Hippocampal formation (tissue), 2 donors: ENCODE measurements at places on chromosomes 11 and 22.

GRCh38 chr11:6110011-6110410 lies 2.5 kb downstream of the OR56B4 start:
- no peak for DNase-seq

DNA sequence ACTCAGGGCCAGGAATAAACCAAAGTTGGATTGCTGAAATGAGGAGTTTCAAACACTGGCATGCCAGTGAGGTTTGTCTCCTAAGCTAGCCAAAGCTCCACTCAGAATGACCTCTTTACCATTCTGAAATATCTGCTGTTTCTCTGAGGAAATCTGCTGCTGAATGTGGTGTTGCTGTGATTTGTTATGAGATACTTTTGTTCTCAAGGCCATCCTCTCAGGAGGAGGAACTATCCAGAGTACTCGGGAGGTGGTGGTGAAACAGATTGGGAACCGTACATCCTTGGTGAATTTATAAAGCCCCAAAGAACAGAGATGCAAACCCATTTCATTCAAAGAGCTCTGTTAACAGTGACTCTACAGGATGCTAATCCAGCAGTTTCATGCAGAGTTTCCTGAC lies 50.5 kb downstream of the BDNF start:
- DNase-seq: no peak

- no peak for DNase-seq
Measured at GRCh38 chr11:126474220-126474619, 118.7 kb downstream of the ST3GAL4 start.

- no peak for DNase-seq
Measured at GRCh38 chr11:57274904-57275498, 38.0 kb upstream of the APLNR start.

DNA sequence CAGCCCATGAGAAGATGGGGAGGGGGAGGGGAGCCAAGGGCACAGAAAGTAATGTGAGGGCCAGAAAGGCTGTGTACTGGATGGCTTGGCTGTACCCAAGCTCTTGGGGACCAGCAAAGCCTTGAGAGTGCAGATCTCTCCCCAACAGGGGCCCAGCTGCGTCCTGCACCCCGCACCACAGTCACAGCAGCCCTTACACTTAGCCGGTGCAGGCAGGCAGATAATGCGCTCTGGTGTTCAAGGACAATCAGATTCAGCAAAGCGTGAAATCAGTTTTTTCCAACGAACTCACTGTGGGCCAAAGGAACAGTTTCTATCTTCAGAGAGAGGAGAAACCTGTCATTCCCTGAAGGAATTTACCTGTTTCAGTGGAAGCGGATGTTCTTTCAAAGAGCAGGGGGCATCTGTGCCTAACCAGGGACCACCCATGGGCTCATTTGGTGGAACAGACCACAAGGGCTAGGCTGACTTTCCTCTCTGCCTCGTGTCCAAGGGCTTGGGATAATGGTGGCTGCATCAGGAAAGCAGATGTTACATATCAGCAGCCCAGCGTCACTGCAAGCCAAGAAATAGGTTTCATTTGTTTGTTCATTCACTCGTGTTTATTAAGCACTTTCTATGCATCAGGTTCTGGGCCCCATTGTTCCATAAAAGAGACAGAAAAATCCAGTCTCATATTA lies 81.2 kb upstream of the SPON1 start:
- DNase-seq: no peak

DNA sequence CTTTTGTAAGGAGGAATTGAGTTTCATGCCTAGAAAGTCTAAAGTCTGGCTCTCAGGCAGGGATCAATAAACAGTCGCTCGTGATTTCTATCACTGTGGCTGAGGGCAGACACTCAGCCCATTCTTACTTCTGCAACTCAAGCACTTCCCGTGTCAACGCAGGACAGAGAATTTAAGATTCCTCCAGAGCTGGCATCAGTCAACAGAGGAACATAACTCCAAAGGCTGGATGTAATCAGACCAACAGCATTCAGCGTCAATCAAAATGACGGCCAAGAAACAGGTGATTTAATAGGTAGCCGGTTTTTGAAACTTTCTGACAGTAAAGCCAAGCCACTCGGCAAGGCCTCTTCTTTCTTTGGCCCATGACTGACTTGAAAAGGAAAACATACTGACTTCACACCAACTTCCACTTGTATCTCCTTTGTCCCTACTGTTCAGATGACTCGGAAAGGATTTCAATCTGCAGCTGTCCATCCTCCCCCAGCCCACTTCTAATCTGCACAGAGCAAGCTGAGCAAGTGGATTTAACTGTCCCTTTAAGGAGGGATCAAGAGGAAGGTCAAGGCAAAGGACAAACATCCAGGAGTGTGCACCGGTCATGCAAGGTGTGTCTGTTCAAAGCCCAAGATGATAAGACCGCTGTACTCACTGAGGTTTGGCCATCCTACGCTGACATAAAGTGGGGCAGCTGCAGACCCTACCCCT lies 9.5 kb downstream of the VPS37C start:
- DNase-seq: no peak

DNA sequence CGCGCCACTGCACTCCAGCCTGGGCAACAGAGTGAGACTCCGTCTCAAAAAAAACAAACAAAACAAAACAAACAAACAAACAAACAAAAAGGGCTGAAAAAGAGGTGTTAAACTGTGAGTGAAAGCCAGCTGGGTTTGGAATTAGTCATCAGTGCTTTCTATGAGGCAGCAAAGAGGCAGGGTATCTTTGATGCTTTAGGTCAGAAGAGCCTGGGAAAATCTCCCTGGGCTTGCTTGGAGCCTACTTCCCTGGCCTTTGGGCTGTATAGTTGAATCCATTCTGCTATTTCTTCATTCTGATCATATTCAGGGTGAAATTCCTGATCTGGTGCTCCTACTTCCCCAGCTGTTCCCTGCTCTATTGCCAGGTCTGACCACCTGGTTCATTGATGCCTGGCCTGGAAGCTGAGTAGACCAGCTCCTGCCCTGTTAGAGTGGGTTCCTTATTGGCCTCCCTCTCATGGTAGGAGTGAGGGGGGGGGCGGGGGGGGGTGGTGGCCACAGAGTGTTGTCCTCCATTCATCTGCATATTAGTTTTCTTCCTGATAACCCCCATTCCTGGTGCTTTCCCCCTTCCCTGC lies 65.6 kb downstream of the INSC start:
- DNase-seq: no peak

DNA sequence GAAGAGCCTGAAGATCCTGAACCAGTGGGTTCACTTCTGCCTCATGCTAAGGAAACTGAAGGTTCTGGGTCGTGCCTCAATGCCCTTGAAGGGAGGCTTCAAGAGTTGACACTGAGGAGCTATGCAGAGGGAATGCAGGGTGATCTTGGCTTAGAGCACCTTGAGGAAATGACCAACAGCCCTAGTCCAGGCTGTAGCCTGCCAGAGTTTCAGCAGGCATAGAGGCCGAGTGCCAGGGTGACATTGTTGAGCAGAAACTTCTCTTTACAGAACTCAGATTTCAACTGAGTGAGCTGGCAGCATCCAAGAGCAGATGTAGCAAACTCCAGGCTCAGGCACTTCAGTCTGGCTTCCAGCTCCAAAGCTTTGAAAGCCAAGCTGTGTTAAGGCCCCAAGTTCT lies 23.1 kb upstream of the CAPRIN1 start:
- peak; percentile 45 for DNase-seq

GRCh38 chr22:40720538-40721256 lies 41.4 kb downstream of the MCHR1 start:
- no peak for DNase-seq

GRCh38 chr22:36144886-36145541 lies 15.5 kb downstream of the APOL3 start:
- peak; percentile 23 for DNase-seq

GRCh38 chr11:116184763-116185162 lies 588.0 kb downstream of the BUD13 start:
- no peak for DNase-seq

DNA sequence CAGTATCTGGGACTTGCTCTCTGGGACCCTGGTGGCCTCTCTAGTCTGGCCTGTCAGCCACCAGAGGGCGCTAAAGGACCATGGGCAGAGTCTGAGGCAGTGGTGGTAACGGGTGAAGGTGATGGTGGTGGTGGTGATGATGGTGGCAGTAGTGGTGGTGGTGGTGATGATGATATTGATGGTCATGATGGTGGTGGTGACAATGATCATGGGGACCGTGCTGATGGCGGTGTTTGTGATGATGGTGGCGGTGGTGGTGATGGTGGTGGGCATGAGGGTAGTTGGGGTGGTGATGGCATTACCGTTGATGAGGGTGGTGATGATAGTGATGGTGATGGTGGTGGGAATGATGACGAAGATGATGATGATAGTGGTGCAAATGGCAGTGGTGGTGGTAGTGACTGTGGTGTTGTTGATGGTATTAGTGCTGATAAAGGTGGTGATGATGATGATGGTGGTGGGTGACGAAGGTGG lies 16.0 kb downstream of the TRPM5 start:
- DNase-seq: peak; percentile 55

DNA sequence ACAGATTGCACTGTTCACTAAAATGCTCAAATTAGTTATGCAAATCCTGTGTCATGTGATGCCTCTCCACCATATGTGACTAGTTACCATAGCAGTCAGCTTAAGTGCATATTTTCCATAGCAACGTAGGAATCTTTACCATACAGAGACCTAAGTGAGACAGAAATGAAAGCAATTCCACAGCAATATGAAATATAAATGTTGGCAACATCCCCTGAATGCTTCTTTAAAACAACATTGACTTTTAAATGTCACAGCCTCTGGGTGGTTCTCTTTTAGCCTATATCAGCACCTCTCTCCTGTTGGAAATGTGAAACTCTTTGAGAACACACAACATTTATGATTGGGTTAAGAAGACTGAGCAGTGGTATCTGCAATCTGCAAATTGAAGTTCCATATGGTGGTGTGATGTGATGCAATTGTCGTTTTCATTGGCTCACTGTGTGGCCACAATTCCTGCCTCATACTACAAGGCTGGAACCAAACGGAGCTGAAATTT lies 814.6 kb downstream of the DLG2 start:
- DNase-seq: peak; percentile 33

DNA sequence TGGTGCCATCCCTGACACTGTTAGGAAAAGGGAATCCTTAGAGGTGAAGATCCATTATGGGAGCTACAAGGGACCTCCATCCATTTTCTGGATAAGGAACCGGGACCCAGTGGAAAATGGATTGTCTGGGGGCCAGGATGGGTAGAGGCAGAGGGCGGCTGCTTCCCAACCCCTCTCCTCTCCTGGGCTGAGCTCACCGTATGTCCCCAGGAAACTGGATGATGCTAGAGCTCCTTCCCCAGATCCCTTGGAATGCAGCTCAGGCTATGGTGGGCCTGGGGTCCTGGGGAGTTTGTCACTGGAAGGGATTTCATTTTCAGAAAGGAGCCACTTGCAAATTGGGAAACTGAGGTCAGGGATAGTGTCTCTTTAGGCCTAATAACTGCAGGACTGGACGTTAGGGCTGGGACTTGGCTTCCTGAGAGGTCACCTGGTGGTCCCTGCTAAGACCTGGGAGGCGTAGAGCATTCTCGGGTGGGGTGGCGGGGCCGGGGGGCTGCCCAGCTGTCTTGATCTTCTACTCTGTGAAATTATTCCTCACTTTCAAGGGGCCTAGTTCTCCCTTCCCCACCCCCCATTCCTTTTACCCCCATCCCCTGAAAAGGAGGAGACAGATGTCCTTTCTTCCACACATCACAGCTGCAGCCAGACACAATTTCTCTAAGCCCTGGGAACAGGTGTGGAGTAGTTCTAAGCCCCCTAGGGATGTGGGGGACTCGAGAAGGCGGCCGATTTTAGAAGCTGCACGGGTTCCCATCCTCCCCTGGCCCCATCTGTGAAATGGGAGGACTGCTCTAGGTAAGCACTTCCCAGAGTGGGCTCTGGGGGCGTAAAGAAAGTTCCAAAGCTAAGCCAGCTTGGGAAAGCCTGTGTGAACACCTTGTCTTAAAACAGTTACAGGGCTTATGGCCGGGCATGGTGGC lies 99.8 kb downstream of the PKNOX2 start:
- no peak for DNase-seq

DNA sequence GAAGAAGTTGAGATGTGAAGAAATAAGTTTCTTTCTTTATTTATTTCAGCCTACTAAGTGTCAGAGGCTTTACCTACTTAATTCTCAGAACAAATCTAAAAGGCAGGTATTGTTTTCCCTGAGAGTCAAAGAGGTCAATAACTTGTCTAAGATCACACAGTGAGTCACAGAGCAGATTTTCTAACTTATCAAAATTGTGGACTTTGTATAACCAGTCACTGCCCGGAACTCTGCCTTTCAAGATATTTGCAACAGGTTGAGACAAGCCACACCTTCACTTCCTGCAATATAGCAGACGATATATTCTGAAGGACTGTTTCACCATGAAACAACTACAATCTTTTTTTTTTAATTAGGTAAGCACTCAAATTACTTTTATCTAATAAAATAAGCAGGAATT lies 10.5 kb upstream of the MMP3 start:
- DNase-seq: no peak

DNA sequence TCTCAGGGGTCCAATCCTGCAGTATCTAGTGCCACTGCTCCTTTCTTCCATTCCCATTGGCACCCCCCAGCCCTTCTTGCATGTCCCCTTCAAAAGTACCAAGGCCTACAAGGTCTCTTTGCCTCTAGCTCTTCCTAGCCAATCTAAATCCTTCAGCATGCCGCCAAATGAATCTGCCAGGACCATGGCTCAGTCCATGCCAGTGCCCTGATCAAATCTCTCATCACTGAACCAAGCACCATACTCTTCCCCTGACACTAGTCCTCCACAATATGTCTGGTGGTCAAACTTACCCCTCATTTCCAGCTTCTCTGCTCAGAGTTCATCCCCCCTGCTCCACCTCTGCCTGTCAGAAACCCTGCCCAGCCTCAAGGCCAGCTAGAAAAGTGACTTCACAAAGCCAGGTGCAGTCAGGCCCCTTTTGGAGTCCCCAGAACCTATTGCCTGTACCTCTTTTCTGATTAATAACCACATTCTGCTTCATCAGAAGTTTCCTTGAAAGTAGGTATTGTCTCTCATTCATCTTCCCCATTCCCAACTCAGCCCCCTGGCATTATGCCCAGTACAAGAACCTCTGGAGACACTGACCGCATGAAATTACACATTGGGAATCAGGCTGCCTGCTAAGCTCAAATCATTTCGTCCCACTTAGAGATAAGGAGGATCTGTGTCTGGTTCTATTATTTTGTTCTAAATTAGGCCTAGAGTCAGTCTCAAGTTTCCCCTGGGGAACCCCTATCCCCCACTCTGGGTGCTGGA lies 11.4 kb downstream of the FEN1 start:
- no peak for DNase-seq

DNA sequence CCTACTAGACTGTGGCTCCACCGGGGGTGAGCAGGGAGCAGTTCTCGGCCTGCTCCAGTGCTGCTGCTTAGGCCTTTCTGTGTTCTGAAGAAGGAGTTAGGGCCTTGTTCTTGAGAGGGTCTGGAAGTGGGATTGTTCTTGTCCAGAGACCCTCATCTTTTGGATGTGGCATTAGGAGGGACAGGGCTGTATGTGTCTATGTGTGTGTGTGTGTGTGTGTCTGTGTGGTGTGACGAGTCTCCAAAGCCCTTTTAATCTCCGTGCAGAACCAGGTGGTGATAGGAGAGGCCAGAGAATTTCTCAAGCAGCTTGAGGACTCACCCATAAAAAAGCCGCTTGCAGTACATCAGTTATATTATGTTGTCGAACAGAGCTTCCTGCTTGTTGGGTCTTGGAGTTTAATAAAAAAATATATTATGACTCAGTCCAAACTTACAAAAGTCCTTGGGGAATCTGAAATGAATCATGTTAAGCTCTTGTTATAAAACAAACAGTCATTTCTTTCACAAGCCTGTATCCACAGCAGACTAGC lies 196.5 kb downstream of the TENM4 start:
- DNase-seq: no peak

- no peak for DNase-seq
Measured at GRCh38 chr22:36334081-36334820, 53.5 kb downstream of the MYH9 start.
